ENCODE measurements at places on chromosomes 4 and X. TPM values are rescaled to one million over a fixed set of nuclear protein-coding genes. Genes with fewer than 3 reads are reported as not detected.

- H3K36me3 ChIP-seq: no peaks in the 10 kb centered on the region
- DNase-seq: no peak
- H3K27me3 ChIP-seq: no peaks in the 10 kb centered on the region
- no peak overlapping the region for H3K27ac ChIP-seq
- no peak overlapping the region for H3K4me3 ChIP-seq
- no peaks in the 10 kb centered on the region for H3K4me1 ChIP-seq
Measured at GRCh38 chr4:156390599-156391324, 437.1 kb upstream of the CTSO start.

- H3K27ac ChIP-seq: no peak overlapping the region
- H3K4me3 ChIP-seq: no peak overlapping the region
- no peaks in the 10 kb centered on the region for H3K4me1 ChIP-seq
- DNase-seq: no peak
Measured at GRCh38 chr4:77538574-77539157, 67.0 kb upstream of the CXCL13 start.

- peak overlapping the region; percentile 93 for H3K27ac ChIP-seq
- H3K4me1 ChIP-seq: peaks cover 17% of the 10 kb centered on the region
- no peaks in the 10 kb centered on the region for H3K36me3 ChIP-seq
- peak overlapping the region; percentile 85 for H3K4me3 ChIP-seq
Measured at GRCh38 chrX:118751950-118752783, 24.8 kb downstream of the IL13RA1 start.

The CXorf65 gene
- polyA plus RNA-seq: 6.2 TPM

The ENAM gene
- 0.13 TPM for polyA plus RNA-seq

The PLS3 gene
- polyA plus RNA-seq: not detected
